ENCODE measurements at places on chromosomes 11 and 22. TPM values are rescaled to one million over a fixed set of nuclear protein-coding genes. Genes with fewer than 3 reads are reported as not detected.

DKK3 gene
- total RNA-seq: 1,064 TPM

RAB38 gene
- 10.1 TPM for total RNA-seq

XRCC6 gene
- 268 TPM for total RNA-seq

NNMT gene
- total RNA-seq: 639 TPM

RPS13 gene
- 941 TPM for total RNA-seq

C11orf97 gene
- not detected for total RNA-seq

BLID gene
- total RNA-seq: 7.9 TPM

OR9G4 gene
- total RNA-seq: not detected

FOLR2 gene
- total RNA-seq: not detected

Data from fibroblast of lung (primary cell).